ENCODE measurements at places on chromosomes 7 and 10. TPM values are rescaled to one million over a fixed set of nuclear protein-coding genes. Genes with fewer than 3 reads are reported as not detected.

The ANKRD30A gene
- total RNA-seq = not detected

The OPN4 gene
- total RNA-seq = not detected

The CHN2 gene
- 22.0 TPM for total RNA-seq

GRCh38 chr10:32979041-32979440, 21.0 kb upstream of the ITGB1 start:
- no peaks in the 10 kb centered on the region for H3K27me3 ChIP-seq
- no peaks in the 10 kb centered on the region for H3K36me3 ChIP-seq
- no peak overlapping the region for H3K4me3 ChIP-seq
- H3K4me1 ChIP-seq = no peaks in the 10 kb centered on the region
- H3K27ac ChIP-seq = no peak overlapping the region

DNA sequence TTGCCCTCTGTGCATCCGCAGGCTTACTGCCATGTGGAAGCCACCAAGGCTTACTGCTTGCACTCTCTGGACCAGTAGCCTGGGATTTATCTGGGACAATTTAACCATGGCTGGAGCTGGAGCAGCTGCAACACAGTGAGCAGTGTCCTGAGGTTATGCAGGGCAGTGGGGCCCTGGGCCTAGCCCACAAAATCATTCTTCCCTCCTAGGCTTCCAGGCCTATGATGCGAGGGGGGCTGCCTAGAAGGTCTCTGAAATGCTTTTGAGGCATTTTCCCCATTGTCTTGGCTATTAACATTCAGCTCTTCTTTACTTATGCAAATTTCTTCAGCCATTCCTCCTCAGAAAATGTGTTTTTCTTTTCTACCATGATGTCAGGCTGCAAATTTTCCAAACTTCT, 313.6 kb upstream of the CDC14C start:
- no peaks in the 10 kb centered on the region for H3K36me3 ChIP-seq
- DNase-seq = no peak
- H3K4me3 ChIP-seq = no peak overlapping the region
- H3K27ac ChIP-seq = no peak overlapping the region
